Astrocyte of the cerebellum (primary cell): ENCODE measurements at places on chromosomes 2 and 18.

DNA sequence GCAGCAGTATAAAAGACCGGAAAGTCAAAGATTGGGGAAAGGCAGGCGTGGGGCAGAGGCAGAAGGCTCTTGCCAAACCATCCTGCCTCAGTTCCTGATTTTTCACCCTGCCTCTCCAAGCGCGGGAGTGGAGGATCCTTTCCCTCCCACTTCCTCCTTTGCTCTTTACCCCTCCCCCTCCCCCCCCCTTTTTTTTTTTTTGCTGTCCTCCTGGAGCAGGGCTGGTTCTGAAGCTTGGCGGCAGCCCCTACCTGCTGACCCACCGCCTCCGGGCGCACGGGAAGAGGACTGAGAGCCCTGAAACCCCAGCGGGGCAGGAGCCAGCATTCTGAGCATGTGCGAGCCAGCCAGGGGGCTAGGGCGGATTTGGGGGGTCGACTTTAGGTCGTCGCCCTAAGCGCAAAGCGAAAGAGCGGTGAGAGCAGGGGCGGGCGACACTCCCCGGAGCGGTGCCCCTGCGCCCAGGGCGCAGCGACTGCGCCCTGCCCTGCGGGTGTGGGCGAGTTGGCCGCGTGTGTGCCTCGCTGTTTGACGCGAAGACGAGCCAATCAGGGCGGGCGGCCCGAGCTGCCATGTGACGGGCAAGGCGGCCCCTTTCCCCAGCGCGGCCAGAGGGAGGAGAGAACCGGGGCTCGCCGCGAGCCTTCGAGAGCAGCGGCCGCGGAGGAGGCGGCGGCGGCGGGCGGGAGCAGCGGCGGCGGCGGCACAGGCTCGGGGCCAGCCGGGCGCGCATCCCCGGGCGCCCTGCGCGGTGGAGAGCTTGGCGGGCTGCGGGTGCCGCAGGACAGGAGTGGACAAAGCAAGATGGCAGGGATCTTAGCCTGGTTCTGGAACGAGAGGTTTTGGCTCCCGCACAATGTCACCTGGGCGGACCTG, at the start of gene CERS6:
TSS of gene CERS6 (plus strand) at position 628 of the 876 bp plus-strand sequence. CDS start at position 805, 177 bp downstream.
- peak; percentile 83 for DNase-seq

DNA sequence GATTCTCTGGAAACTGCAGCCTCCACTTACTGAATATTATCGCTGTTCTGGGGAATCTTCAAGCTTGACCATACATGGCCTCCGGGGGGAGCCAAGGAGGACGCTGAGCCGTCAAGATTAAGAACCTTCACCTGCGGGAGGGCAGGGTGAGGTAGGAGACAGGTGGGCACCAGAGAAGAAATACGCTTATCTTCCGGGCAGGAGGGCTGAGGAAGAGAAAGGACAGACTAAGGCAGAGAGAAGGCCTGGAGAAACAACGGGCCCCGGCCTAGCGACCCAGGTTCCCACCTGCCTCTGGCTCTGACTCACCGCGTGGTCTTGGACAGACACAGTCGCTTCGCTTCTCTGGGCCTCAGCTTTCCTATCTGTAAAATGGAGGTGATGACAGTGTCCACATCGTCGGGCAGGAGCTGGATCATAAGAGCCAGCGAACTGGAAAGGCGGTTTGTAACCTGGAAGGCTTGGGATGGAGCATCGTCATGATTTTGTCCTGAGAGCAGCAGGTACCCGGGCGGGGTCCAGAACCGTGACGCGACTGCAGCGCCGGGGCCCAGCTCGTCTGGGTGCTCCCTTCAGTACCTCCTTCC, 659 bp downstream of the ZNF142 start:
- DNase-seq: no peak

- DNase-seq: no peak
These were observed 53.5 kb upstream of the SMAD2 start for GRCh38 chr18:47983946-47984345.

GRCh38 chr2:215573496-215573895, 137.6 kb upstream of the FN1 start:
- DNase-seq: no peak

DNA sequence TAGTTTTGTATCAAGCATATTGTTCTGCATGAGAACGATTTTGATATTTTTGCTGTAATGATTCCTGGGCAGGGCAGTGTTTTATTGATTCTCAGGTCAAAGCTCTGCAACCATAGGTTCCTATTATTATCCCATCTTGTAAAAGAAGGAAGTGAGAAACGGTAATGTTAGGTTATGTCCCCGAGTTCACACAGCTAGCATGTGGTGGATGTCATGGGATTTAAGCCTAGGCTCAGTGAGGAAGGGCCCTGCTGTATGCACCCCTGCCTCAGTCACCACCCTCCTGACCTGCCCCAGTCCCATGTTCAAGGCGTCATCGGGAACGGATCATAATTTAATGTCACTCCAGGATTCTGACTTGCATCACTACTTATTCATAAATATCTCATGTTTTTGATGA, 10.7 kb downstream of the ACP1 start:
- no peak for DNase-seq

- peak; percentile 40 for DNase-seq
These were observed 142.2 kb downstream of the PLCL1 start for GRCh38 chr2:197946562-197946961.
